Activated T-cell treated with anti-CD3 and anti-CD28 coated beads, Interleukin-2, amount 50 U/mL, for 4 hours (primary cell): ENCODE measurements at places on chromosomes 1 and 21. TPM values are rescaled to one million over a fixed set of nuclear protein-coding genes. Genes with fewer than 3 reads are reported as not detected.

- DNase-seq, result no peak
Measured at GRCh38 chr1:89631816-89632656, 884 bp upstream of the LRRC8C start.

GRCh38 chr1:94768036-94768435 is 52.1 kb upstream of the SLC44A3 start:
- no peak for DNase-seq

- DNase-seq, result no peak
Measured at GRCh38 chr1:54945393-54945936, 35.0 kb upstream of the TMEM61 start.

The RASAL2 gene
- 0.03 TPM for total RNA-seq

The MFAP2 gene
- total RNA-seq, result 0.26 TPM

The ADAMTS5 gene
- not detected for total RNA-seq

The C1orf87 gene
- total RNA-seq, result not detected

DNA sequence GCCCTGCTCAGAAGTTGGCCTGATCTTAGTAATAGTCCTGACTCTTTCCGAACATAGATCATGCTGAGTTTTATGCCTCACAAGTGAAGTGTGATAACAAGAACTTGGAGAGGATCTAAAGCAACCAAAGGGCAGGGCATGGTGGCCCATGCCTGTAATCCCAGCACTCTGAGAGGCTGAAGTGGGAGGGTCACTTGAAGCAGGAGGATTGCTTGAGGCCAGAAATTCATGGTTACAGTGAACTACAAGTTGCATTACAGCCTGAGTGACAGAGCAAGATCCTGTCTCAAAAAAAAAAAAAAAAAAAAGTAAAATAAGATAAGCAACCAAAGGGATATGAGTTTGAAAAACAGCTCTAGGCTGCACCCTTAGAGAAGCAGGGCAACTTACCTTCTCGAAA is 18.5 kb upstream of the BCL9 start:
- DNase-seq, result no peak

DNA sequence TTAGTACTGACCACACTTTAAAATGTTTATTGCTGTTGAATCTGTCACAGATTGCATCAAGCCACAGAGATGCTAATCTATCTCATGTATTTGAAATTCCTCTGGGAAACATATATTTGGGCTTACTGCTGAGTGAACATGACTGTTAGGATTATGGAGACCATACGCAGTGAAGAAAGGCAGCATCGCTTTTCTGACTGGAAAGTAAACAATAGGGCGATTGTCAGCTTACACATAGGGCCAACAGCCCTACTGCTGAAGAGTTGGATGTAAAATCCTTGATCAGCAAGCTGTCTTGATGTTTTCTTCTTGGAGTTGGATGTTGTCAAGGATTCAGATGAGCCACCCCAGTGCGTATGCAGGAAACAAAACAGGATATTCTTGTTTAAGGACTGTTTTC is 368.7 kb upstream of the ADGRL2 start:
- DNase-seq, result no peak

The ZNF648 gene
- not detected for total RNA-seq

GRCh38 chr21:39078322-39079065 is 104.8 kb downstream of the PSMG1 start:
- no peak for DNase-seq

The GSTM3 gene
- 11.7 TPM for total RNA-seq

The SELE gene
- total RNA-seq, result not detected

DNA sequence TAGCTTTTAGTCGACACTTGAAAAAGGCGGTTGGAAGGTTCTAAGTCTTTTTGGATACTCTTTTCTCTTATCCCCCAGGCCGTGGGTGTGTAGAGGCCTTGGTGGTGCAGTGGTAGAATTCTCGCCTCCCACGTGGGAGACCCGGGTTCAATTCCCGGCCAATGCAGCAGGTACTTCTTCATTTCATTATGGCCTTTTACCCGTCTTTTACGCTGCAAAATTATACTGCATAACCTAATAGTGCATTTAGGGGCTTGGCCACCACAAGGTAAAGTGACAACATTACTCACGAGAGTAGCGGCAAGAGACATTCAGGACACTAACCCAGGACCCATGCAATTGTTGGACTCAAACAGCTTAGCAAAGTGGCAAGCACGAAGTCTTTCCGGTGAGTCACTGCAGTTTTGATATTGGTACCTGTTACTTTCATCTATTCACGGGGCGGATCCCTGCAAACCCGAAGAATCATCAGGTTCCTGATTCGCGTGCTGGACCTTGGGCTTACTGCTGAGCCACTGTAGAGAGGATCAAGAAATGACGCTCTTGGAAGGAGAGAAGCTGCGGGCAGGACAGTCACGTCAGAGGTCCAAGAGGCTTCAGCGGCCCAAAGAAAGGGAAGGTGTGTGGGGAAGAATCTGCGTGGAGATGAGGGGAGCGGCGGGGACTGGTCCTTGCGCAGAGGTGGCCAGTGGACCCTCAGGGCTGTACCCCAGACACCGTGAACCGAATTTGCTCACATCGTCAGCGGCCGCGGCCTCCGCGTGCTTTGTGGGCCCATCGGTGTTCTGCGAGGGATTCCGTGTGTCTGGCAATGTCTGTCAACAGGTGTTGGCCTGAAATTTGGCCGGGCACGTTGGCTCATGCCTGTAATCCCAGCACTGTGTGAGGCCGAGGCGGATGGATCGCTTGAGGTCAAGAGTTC is 12.9 kb upstream of the RNU1-4 start:
- no peak for DNase-seq

DNA sequence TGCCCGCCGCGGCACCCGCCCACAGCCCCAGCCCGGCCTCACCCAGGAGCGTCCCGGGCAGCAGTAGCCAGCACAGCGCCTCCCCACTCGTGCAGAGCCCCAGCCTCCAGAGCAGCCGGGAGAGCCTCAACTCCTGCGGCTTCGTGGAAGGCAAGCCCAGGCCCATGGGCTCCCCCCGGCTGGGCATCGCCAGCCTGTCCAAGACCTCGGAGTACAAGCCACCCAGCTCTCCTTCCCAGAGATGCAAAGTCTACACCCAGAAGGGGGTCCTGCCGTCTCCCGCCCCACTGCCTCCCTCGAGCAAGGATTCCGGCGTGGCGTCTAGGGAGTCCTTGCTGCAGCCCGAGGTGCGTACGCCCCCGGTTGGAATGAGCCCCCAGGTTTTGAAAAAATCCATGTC is 531.2 kb downstream of the KIF26B start:
- no peak for DNase-seq
